Prostate gland (tissue), 2 donors: ENCODE measurements at places on chromosomes 16 and 17.

- DNase-seq, result no peak
Measured at GRCh38 chr17:77899498-77899897, 59.0 kb upstream of the TNRC6C start.

- DNase-seq, result no peak
Measured at GRCh38 chr17:5826384-5826783, 242.1 kb upstream of the NLRP1 start.

- no peak for DNase-seq
Measured at GRCh38 chr17:43772877-43773648, 5.7 kb downstream of the DUSP3 start.

GRCh38 chr16:11413907-11414595, 68.8 kb downstream of the RMI2 start:
- DNase-seq, result no peak

- no peak for DNase-seq
Measured at GRCh38 chr17:82966415-82966814, 113.0 kb upstream of the METRNL start.
